ENCODE measurements at places on chromosomes 13 and 19. TPM values are rescaled to one million over a fixed set of nuclear protein-coding genes. Genes with fewer than 3 reads are reported as not detected.

DNA sequence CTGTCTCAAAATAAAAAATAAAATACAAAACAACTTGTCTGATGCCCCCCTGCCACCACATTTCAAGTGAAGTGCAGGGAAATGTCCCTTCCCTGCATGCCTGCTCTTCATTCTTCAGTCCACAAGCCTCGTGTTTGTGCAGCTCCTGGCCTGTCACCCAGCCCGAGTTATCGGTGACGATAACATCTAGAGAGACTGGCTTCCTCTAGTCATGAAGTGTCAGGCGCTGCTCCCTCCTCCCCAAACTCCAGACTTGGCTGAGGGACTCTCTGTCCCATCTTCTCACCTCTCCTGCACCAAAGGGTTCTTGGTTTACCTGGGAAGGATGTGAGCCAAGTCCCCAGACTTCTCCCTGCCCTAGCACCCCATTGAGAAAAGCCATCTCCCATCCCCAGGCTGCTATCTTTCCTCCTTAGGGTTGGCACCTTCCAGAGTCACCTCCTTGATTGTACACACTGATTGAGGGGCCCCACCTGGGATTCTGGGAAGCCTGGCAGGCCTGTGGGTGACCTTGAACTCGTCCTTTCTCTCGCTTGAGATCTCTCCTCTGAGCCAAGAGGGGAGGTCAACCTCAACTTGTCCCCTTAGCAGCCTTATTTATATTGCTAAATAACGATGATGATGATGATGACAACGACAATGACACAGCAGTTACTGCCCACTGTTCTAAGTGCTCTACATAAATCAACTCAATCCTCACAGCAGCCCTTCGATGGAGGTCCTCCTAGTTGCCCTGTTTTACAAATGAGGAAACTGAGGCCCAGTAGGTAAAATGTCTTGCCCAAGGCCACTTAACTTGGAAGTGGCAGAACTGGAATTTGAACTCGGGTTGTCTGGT is 13.1 kb upstream of the PLAUR start:
- H3K27me3 ChIP-seq: no peaks in the 10 kb centered on the region
- H3K27ac ChIP-seq: no peak overlapping the region
- H3K4me3 ChIP-seq: no peak overlapping the region

DNA sequence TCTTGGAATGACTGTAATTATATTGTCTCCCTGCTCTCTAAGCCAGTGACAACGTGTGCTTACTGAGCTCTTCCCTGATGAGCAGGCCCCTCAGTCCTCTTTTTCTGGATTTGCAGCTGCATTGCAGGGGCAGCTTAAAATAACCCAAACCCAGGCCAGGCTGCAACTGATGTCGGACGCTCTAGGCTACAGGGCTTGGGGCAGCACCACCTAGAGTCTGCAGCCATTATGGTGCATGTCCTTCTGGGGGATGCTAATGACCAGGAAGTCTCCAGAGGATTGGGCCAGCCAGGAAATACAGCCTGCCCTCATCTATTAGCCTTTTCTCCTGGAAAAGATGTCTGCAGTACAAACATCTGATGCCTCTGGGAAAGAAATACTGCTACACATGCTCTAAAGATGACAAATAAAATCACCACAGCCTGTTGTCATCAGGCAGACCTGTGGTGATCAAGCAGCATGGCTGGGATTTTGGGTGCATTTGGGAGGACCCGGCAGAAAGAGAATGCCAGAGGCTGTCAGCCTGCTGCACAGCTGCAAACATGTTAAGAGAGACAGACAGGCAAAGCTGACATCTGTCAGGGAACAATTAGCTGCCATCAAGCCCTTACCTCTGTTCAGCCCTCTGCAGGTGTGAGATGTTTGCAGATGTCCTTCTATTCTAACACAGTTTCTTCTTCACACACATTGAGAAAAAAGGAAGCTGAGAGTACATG is 51.8 kb downstream of the CCDC70 start:
- no peaks in the 10 kb centered on the region for H3K36me3 ChIP-seq
- DNase-seq: no peak
- H3K27ac ChIP-seq: no peak overlapping the region
- no peak overlapping the region for H3K4me3 ChIP-seq
- no peaks in the 10 kb centered on the region for H3K4me1 ChIP-seq

- H3K4me1 ChIP-seq: no peaks in the 10 kb centered on the region
- no peak overlapping the region for H3K27ac ChIP-seq
- H3K36me3 ChIP-seq: no peaks in the 10 kb centered on the region
- no peaks in the 10 kb centered on the region for H3K27me3 ChIP-seq
- H3K4me3 ChIP-seq: no peak overlapping the region
- DNase-seq: no peak
Measured at GRCh38 chr13:93805736-93806135, 579.1 kb downstream of the GPC6 start.

DNA sequence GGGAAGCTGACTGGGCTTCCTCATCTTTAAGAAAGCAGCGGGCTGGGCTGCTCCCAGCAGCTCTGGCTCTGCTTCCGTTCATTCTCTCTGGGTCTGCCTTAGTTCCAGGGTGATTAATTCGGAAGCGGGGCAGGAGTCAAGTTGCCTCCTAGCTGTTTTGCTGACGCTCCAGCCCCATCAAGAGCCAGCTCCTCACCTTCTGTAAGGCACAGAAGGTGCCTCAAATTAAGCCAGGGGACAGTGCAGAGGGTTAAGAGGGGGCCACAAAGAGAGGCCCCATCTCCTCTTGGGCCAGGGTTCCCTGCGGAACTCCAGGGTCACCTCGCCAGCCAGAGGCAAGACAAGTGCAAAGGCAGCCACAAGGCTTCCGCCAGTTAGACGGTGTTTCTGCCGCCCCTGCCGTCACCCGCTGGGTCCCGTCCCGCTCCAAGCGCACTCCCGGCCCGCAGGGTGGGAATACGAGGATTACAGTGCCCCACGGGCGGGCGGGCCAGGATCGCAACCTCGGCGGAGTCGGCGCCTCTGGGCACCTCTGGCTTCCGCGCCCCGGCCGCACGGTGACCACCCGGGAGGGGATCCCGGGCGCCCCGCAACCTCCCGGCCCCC is 508 bp downstream of the SLC15A1 start:
- H3K27me3 ChIP-seq: peaks cover 20% of the 10 kb centered on the region
- H3K36me3 ChIP-seq: no peaks in the 10 kb centered on the region
- peak overlapping the region; percentile 52 for H3K4me3 ChIP-seq
- DNase-seq: no peak

The ZFP28 gene
- 4.1 TPM for polyA plus RNA-seq

Data from hepatocyte (in vitro differentiated cells).